ENCODE measurements at places on chromosomes 12 and 14. TPM values are rescaled to one million over a fixed set of nuclear protein-coding genes. Genes with fewer than 3 reads are reported as not detected.

The BCL11B gene
- 0.19 TPM for total RNA-seq

The L3HYPDH gene
- 36.3 TPM for total RNA-seq

The MANSC1 gene
- total RNA-seq: 54.5 TPM

The LMNTD1 gene
- 0.29 TPM for total RNA-seq

The MGST1 gene
- total RNA-seq: 39.3 TPM

The OR6C2 gene
- not detected for total RNA-seq

The E2F7 gene
- 35.9 TPM for total RNA-seq

The TMEM63C gene
- not detected for total RNA-seq

The SERPINA9 gene
- not detected for total RNA-seq
